SW 1271 (cell line): ENCODE measurements at places on chromosomes 3 and 15.
A peak's percentile ranks its signal among the peaks of the same experiment; 100 is the strongest.

DNA sequence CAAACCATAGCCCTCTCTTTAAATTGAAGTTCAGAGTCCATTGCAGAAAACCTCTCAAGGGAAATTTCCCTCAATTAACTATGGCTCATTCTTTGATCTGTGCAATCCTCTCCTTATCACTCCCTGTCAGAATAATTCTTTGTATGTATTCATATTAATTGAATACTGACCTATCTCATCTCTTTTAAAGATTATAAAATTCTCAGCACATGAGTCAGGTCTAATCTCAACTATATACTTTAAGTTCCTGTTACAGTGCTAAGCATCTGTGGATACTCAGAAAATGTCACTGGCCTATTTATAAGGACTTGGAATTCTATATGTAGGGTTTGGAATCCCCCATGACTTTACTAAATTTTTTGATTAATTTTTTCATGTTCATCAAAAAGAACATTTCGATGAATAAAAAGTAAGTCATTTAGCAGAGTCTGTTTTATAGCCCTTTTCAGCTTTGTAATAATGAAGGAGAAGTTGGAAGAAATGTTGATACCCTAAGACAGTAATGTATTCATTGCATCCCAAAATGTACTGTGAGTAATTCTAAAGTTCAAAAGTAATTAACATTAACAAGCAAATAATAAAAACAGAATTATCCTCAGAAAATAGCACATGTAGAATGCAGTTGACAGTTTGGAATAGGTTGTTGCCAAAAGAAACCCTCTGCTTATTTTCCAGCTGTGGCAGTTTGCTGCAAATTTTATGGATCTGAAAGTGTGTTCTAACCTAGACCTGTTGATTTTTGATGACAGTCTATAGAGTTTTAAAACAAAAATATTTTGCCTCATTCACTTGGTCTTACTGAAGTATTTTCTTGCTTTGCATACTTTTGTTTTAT lies 503.4 kb upstream of the CBLB start:
- no peak for DNase-seq

DNA sequence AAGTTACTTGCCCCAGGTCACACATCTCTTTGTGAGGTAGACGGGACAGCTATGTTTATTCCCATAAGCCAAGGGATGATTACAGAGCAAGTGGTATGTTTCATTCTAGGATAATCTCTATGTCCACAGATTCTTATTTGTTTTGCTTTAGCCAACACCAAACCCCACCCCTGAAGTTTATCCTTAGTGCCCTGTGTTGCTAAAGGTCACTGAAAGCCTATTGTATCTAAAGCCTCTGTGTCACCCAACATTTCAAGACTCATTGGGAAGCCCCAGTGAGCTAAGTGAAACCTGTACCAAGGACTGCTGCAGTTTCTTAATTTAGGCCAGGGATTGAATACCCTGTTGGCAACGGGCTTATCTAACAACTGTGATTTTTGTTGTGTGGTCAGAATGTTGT lies 135.6 kb downstream of the ADAMTS9 start:
- no peak for DNase-seq

DNA sequence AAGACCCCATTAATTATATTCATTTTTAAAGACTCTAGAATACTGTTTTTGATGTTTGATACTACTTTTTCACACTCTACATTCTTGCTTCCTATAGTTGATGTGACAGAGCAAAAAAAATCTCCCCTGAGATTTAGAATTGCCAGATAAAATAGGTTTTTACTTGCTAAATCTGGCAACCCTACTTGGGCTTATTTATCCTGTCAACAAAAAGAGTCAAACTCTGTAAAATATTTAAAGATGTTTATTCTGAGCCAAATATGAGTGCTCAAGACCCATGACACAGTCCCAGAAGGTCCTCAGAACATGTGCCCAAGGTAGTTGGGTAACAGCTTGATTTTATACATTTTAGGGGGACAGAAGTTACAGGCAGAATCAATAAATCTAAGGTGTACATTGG lies 72.3 kb downstream of the DAPK2 start:
- no peak for DNase-seq

DNA sequence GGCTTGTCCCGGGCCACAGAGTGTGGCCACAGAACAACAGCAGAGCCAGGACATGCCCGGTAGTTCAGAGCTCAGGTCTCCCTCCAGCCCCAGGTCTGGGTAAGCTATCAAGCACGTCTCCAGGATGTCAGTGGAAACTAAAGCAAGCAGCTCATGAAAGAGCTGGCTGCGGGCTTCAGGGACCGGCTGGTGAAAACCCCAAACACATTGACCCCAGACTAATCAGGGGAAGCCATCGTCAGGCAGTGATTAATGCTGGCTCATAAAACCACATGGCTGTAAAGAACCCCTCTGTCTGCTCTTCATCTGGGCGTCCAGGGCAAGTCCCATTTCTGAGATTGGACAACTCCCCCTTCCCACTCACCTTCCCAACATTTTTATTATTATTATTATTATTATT lies 37.8 kb downstream of the LMCD1 start:
- no peak for DNase-seq

DNA sequence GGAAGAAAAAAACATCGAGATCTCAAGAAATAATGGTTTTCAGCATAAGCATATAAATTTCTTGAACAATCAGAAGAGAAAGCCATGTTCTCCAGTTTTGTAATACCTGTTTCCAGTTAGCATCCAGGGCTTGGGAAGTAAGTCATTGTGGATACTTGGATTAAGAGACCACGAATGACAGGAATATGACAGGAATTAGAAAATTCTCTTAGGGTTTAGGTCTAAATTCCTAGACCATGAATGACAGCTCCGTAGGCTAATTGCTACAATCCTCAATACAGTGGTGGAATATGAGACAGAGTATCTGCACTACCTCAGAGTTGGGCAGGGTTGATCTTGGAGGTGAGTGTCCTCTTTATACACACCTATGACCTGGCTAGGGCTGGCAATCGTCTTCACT lies 517.5 kb downstream of the NTRK3 start:
- no peak for DNase-seq

GRCh38 chr3:69443457-69443920 lies 57.6 kb upstream of the FRMD4B start:
- DNase-seq, result no peak

DNA sequence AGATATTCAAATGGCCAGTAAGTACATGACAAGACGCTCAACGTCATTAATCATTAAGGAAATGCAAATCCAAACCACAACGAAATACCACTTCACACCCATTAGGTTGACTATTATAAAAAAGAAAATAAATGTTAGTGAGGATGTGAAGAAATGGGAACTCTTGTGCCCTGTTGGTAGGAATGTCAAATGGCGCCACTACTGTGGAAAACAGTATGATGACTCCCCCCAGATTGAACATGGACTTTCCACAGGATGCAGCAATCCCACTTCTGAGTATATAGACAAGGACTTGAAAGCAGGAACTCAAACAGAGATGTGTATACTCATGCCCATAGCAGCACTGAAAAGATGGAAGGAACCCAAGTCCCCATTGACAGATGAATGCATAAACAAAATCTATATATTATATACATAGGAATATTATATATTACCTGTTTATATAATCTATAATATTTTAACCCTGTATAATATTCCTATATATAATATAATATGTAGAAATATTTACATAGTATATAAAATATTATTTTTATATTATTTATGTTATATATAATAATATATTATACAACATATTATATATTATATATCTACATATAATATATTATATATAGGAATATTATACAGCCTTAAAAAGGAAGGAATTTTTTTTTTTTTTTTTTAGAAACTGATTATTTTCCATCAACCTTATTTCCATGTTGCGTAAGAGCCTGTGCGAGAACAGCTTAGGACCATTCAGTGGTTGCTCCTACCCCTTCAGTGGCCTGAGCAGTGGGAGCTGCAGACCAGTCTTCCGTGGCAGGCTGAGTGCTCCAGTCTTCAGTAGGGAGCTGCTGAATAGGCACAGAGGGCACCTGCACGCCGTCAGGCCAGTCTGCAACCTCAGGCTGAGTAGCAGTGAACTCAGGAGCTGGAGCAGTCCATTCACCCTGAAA lies 17.6 kb upstream of the PIGZ start:
- DNase-seq, result no peak

- no peak for DNase-seq
These were observed 28.3 kb downstream of the STARD5 start for GRCh38 chr15:81295486-81296121.

- DNase-seq, result no peak
These were observed 28.0 kb downstream of the ACAA1 start for GRCh38 chr3:38108649-38109579.

DNA sequence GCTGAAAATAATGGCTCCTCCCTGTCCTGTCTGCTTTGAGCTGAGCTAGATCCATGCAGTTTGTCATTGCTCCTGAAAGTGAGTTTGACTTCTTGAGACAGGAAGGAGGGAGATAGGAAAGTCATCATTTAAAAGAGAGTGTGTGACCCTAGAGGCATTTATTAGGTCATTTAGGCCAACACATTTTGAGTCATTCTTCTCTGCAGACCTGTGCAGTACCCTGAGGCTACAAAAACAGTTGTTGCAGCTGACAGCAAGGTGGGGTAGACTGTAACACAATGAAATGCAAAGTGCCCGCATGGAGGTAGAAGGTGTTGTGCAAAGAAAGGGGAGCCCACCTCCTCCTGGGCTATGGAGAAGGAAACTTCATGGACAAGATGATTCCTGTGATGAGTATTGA lies 102.8 kb upstream of the PFN2 start:
- DNase-seq, result no peak

DNA sequence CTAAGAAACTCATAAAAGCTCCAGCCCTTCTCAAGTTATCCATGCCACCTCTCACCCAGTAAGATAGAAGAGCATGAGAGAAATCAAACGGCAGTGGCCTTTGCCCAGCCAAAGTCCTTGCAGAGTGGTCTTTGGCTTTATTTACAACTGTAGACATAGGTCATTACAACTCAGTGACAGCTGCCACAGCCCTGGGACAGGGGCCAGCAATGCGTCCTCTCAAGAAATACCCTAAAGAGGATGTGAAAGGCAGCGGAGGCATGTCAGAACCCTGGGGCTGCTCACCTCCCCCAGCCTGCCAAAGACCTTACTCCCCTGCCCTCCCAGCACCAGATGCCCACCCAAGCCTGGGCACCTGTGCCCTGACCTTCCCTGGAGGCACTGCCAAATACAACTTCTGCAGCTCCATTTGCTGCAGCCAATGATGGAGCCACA lies 6.3 kb downstream of the ACAA1 start:
- DNase-seq, result no peak

GRCh38 chr3:29582273-29582672 lies 301.4 kb downstream of the RBMS3 start:
- DNase-seq, result no peak

DNA sequence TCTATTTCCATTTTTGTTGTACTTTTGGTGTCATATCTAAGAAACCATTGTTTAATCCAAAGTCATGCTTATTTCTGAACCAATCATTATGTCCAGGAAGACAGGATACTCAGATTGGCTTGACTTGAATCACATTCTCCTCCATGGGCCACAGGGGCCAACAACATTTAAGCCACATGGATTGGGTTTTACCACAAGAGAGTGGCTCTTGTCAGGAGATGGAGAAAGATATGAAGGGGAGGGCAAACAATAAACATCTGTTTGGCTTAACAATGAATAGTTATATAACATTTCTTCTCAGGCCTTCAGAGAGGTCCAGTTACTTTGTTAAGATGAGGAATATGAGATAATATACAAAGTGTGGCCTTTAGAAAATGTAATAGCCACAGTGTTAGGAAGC lies 44.6 kb downstream of the GXYLT2 start:
- no peak for DNase-seq

DNA sequence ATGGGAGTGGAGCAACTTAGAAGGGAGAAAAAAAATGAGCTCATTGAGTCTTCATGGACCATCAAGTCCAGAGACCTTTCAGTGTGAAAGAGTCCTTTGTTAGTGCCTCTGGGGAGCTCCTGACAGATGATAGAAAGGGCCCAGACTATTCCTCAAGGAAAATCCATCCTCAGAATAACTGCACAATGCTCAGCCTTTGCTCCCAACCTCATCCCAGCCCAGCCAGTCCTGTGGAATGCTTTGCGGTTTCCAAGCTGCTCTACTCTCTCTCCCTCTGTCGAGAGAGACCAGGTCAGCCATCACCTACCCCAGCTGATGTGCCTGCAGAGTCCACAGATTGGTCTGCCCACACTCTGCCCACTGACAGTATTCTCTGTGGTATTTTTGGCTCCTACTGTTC lies 406.2 kb downstream of the MFSD1 start:
- no peak for DNase-seq

DNA sequence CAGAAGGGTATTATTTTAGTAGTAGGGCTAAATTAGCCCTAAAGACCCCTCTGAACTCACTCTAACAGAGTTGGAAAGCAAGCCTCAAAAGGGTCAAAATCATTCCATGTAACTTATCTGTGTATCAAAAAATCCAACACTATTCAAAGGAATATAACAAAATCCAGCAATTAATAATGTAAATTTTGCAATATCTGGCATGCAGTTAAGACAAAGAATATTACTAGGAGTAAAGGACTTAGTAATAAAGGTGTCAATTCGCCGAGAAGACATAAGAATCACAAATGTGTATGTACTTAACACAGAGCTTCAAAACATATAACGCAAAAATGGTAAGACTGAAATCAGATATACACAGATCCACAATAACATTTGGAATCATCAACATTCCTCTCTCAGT lies 71.2 kb upstream of the PFN2 start:
- DNase-seq, result no peak

DNA sequence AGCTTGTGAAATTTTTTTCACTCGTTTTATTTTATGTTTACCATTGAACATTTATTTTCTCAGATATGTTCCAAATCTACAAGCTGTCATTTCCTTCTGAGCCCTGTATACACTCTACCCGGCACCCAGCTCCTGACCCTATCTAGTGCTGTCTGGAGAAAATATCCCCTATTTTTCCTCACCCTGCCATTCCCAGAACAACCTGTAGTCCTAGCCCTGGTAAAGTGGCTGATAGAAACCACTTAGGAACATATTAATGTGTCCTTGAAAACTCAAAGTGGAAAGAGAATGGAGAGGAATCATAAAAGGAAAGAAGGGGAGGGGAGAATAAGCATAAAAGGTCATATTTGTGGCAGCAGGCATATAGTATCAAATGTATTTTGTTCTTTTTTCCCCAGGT lies 8.2 kb upstream of the TIMMDC1 start:
- no peak for DNase-seq

GRCh38 chr15:35725353-35725752 lies 179.4 kb upstream of the DPH6 start:
- DNase-seq, result no peak

GRCh38 chr3:95438274-95438673 lies 1375.4 kb downstream of the NSUN3 start:
- DNase-seq, result no peak

- no peak for DNase-seq
These were observed 11.2 kb downstream of the RNF123 start for GRCh38 chr3:49700453-49701128.

DNA sequence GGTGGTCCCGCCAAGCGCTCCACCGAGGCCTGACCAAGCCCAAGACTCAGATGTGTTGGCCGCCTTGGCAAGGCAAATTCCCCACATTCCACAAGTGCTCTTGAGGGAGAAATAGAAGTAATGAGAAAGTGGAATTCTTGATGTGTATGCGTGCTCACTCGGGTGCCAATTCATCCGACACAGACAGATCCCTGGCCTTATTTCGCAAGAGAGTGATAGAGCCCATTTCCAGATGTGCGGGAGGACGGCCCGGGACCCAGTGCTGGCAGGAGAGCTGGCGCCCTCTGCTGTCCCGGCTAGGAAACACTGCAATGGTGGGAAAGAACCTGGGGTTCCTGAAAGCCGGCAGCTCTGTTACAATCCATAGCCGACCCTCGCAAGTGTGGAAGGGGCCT lies 76.0 kb downstream of the HMG20A start:
- DNase-seq, result peak; percentile 61
